Karpas-422 (cell line): ENCODE measurements at places on chromosomes 6 and 20.

GRCh38 chr6:9168669-9169068, 733.3 kb upstream of the SLC35B3 start:
- no peak for DNase-seq

GRCh38 chr6:56021943-56022342, 146.6 kb upstream of the BMP5 start:
- peak; percentile 58 for DNase-seq

- DNase-seq: peak; percentile 70
These were observed 28.2 kb upstream of the TAF8 start for GRCh38 chr6:42021847-42022754.

DNA sequence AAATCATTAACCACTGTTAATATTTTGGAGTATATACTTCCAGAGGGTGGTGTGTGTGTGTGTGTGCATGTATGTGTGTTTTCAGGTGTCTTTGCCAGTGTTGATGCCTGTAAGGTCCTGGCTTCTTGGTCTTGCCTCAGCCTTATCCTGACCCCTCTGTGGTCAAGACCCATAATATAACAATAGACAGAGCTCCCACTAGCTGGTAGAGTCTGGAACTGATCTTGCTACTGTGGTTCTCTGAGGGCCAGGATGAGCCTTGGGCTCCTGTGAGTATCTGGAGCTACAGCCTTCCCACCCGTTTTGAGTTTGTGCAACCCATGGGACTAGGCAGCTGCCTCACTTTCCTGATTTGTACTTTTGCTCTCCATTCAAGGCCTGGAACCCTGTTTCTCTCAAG, 191.0 kb downstream of the IBTK start:
- DNase-seq: no peak

GRCh38 chr6:159097256-159097655, 52.5 kb upstream of the TAGAP start:
- no peak for DNase-seq

- DNase-seq: no peak
These were observed 3.2 kb downstream of the MARCKS start for GRCh38 chr6:113860181-113860955.

GRCh38 chr6:16776394-16777017, 15.2 kb upstream of the ATXN1 start:
- no peak for DNase-seq

DNA sequence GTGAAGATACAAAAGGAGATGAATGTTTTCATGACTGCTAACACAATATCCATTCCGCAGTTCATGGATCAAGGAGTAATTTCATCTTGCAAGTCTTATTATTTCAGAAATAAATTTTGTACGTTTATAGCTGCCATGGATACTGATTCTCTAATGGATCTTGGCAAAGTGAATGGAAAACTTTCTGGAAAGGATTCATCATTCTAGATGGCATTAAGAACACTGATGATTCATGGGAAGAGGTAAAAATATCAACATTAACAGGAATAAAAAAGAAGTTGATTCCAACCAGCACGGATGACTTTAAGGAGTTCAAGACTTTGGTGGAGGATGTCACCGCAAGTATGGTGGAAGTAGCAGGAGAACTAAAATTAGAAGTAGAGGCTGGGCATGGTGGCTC, 2.8 kb downstream of the HUS1B start:
- no peak for DNase-seq

DNA sequence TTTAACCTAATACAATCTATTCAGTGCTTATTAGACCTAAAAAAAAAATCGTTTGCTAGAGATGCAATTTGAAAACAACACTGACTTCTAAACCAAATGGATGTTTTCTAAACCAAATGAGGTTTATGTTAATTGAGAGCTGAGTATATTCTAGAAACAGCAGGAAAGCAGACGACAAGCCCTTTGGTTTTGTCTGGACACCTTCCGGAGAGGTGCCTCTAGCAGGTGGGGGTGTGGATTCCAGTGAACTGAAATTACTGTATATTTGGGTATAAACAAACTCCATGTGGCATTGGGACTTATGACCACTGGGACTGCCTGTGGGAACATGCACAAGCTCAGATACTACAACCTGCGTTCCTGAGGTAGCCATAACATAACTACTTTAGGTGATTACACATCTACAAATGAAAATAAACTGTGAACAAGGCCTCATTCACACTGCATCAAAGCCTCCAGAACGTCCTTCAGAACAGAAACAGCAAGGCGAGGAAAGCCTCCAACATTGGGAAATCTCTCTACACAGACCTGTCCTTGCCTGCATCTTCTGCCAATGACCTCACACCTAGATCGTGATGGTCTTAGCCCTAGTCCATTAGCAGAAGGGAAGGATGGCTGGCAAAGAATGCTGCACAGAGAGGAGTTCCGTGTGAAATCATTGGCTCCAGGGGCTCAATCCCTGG, 206.8 kb upstream of the FOXQ1 start:
- DNase-seq: no peak
